ENCODE measurements at places on chromosomes 4 and X.

- no peak for DNase-seq
Measured at GRCh38 chr4:152016303-152016620, 255.5 kb upstream of the GATB start.

GRCh38 chr4:152109531-152110509, 349.0 kb upstream of the GATB start:
- DNase-seq, result no peak

DNA sequence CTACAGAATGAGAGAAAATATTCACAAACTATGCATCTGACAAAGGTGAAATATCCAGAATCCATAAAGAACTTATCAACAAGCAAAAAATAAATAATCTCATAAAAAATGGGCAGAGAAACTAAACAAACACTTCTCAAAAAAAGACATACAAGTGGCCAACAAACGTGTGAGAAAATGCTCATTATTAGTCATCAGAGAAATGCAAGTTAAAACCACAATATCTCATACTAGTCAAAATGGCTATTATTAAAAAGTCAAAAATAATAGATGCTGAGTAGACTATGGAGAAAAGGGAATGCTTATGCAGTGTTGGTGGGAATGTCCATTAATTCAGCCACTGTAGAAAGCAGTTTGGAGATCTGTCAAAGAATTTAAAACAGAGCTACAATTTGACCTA, 533.3 kb downstream of the TMA16 start:
- no peak for DNase-seq

DNA sequence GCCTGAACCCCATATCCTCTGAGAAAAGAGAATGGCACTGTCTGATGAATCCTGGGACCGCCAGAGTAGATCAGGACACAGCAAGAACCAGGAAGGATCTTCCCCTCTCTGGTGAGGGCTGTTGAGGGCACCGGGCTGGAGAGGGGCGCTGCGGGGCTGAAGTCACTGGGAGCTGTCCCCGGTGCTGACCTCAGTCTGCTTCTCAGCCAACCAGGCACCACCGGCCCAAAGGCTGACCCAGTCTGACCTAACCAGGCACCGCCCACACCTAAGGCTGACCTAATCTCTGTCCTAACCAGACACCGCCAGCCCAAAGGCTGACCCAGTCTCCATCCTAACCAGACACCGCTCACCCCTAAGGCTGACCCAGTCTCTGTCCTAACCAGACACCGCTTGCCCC, 82.8 kb downstream of the CPZ start:
- DNase-seq, result no peak

DNA sequence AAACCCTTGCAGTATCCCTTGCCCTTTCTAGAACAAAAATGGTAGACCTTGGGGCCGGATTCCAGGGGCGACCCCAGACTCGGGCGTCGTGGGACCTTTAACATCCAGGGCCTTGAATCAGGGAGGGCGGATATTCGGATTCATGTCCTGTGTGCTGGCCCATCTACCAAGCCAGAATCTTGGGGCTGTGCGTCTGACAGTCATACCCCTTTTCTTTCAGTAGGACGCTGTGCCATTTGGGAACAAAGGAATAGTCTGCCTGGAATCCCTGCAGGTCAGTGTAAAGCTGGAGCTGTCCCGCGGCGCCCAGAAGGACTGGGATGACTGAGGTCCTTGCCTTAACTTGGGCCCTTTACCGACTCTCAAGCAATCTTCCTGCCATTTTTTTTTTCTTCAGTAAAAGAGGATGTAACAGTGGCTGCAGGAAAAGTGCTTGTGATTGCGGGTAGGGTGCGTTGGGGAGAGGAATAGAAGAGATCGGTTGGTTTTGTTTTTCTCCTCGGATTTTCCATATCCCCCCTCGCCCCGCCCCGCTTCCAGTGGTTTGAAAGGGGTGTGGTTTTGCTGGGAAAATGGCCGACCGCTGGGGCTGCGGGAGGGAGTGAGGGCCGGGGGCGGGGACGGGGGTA, 518 bp downstream of the ARMCX1 start:
- no peak for DNase-seq

GRCh38 chr4:113270520-113271319, 221.3 kb downstream of the ANK2 start:
- no peak for DNase-seq

DNA sequence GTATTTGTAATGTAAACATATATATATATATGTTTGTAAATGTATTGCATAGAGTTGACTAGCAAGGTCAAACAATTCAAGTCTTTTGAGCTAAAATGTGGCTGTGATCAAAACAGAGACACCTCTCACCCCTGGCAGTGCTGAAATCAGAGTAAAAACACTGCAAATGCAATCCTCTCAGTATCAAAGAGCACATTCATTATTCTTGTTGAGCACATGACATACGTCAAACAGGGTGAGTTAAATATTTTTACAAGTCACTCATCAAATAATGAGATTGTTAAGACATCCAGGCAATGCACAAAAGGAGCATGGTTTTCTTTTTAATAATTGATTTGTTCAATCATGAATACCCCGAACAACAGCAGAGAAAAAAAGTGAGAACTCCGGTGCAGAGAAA, 114.1 kb upstream of the KCNIP4 start:
- DNase-seq, result no peak

DNA sequence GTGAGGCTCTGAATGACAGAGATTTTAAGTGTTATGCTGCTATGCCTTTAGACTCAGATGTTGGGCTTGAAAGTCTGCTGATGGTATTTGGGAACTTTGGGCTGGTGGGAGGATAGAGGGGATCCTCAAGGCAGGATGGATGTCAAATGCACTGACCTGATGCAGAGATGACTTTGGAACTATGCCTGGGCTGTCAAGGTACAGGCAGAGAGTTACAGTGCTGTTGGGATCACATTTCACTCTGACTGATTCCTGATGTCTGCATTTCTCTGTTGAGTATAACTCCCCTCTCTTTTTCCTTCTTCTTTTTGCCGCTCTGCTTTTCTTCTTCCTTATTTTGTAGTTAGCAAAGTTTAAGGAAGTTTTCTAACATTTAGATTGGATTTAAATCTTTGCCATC, 271.8 kb upstream of the ARX start:
- no peak for DNase-seq

DNA sequence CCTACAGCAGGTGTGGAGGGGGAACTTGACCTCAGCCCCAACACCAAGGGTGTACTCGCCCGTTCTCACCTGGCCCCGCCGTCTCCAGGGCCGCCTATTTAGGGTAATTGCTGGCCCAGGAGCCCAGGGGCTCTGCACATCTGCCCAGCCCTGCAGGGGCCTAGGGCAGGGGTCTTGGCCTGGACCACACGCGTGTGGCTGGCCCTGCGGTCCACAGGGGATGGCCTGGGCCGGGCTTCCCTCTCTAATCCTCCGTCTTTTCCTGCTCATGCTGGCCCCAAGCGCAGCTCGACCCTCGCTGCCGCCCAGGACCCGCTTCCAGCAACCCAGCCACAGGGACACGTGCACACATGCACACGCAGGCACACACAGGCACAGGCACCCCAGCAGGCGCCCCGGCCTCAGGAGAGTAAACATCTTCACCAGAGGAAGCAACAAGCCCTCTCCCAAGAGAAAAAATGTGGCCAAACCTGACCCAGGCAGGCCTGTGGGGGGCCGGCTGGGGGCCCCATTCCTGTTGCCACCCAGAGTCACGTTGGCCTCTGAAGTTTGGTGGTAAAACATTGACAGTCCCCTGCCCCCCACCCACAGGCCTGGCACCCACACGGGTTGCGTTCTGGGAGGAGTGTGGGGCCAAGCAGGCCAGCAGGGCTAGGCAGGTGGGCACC, 24.6 kb upstream of the FGFR3 start:
- DNase-seq, result no peak
